ENCODE measurements at places on chromosomes 16 and 17.

- no peak for DNase-seq
Measured at GRCh38 chr17:2948721-2949468, 114.5 kb downstream of the OR1D5 start.

DNA sequence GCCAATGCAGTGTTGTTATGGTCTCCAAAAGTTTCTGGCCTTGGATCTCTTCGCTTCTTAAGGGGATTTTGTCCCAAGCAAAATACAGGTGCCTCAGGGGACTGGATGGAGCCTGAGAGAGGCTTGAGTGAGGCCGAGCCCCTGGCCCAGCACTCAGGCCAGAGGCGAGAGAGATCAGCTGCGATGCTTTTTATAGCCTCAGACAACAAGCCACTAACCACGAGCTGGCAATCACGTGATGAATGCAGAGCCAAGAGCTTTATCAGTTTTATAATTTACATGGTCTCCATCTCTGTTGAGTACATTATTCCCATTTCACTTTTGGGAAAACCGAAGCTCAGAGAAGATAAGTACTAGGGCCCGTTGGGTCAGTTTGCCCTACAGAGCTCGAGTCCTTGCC is 360.0 kb upstream of the CDH5 start:
- no peak for DNase-seq

- no peak for DNase-seq
Measured at GRCh38 chr17:61568219-61569072, 22.6 kb downstream of the NACA2 start.

DNA sequence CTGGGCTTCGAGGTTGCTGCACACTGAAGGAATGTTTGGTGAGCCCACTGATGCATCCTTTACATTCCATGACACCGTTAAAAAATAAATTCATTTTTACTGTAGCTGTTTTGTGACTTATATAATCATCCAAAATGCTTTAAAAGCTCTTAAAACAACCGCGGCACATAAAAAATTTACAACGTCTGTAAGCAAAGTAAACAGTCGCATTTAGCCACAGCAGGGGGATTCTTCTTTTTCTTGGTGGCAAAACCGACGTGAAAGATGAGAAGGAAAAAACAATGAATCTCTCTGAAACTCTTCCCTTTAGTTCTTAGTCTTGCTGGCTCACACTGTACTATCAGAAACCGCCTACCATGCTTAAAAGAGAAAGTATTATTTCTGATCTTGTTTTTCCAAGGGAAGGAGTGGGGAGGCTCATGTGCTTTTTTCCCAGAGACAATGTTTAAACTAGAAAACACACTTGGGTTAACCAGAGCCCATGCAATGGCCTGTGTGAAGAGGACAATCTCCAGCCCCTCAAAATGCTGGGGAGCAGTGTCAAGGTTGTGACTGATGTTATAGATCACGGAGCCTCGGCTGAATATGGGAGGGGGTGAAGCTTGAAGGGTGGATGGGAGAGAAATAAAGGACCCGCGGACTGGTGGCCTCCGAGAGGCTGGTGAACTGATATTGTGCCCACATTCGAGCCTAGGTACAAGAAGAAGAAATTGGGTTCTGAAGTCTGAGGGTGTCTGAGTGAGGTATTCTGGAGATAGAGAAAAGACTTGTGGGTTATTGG is 91.1 kb downstream of the IRF8 start:
- no peak for DNase-seq

DNA sequence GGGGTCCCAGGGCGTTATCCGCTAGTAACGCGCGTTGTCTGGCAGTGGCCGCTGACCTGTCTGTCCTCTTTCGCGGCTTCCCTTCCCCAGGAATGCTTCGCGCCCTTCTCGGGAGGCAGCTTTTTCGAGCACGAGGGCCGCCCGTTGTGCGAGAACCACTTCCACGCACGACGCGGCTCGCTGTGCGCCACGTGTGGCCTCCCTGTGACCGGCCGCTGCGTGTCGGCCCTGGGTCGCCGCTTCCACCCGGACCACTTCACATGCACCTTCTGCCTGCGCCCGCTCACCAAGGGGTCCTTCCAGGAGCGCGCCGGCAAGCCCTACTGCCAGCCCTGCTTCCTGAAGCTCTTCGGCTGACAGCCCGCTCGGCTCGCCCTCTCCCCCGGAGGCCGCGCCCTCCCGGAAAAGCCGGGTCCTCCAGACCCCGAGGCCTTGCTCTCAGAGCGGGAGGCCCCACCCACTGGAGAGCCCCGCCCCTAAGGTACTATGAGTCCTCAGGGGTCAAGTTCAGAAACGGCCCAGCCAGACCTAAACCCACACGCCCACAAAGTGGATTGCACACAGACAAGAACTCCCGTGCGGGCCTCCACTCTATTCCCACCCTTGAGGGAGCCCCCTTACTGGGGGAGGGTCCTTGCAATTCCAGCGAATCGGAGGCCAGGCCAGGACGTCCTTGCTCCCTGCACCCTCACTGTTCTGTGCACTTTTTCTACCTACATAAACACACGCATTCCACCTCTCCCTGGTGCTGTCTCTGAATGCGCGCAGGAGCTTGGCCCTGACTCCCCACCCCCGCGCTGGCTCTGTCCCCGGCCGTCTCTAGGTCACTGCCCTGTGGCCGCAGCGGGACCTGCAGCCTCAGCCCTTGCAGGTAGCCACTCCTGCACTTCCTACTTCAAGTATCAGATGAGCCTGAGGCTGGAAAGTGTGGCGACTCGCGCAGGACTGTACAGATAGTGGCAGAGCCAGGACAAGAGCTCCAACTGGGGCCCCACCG is 5.4 kb upstream of the SLC5A2 start:
- DNase-seq = no peak

- no peak for DNase-seq
Measured at GRCh38 chr17:17146786-17147406, 59.2 kb downstream of the PLD6 start.
